NCI-H1092 (cell line): ENCODE measurements at places on chromosomes 12 and 14.

- peak; percentile 67 for DNase-seq
Observed at GRCh38 chr14:99793213-99794150, at the start of gene EML1. Gene EML1 (plus strand): TSS chr14:99793413. CDS start chr14:99793477, 64 bp downstream.

- no peak for DNase-seq
Observed at GRCh38 chr12:31444736-31445135, 118.8 kb upstream of the SINHCAF start.

DNA sequence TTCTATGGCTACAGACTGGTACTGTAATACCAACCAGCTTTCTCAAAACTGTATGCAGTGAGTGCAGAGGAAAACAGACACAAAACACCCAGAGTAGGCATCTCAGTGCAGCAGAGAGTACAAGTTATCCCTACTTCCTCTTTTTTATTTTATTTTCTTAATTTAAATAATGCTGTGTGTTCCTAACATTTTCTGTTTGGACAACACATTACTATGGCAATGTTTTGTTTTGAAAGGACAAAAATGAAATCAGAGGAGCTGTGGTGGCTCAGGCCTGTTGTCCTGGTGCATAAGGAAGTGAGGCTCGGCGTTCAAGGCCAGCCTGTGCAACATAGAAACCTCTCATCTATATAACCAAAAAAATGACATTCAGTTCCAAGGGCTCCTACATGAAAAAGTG, 33.7 kb upstream of the SELPLG start:
- DNase-seq: no peak

DNA sequence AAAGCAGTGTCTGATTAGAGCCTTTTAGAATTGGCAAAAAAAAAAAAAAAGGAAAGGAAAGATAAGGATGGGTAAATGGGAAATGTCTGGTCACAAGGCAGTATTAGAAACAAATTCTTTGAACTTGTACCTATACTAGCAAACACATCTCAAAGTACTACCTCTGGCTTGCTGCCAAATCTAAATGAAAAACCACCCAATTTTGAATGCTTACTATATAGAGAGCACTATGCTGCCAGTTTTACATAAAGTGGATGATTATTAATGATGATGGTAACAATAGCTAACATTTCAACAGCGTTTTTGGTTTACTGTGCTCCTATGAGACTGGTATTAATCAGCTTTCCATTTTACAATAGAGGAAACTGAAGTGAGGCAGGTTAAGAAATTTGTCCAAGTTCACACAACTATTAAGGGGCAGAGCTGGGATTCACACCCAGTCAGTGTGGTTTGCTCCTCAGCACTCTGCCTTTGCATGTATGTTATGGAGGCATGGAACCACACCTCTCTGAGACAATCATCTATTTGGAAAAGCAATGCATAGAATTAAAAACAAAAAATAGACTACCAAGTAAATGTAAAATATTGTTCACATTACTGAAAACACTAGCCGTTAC, 34.2 kb downstream of the ATP2B1 start:
- no peak for DNase-seq

- DNase-seq: no peak
Observed at GRCh38 chr14:75138492-75138891, 11.6 kb upstream of the NEK9 start.

- DNase-seq: no peak
Observed at GRCh38 chr12:128507470-128507869, 240.5 kb downstream of the TMEM132C start.

DNA sequence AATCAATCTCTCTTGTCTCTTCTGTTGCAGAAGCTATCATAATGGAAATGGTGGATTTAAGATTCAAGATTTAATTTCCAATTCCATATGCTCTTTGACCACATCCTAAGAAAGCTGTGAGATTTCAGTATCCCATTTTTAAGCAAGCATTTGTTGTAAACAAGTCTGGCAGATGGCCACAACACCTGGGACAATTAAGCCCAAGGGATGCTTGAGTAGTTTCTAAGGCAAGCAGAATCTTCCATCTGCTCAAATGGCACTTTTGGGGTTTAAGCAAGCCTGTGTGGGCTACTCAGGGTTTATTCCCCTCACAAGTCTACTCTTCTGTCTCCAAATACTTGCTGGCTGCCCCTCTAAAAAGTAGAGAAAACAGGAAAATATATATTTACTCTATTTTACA, 304.7 kb upstream of the SYT1 start:
- no peak for DNase-seq

DNA sequence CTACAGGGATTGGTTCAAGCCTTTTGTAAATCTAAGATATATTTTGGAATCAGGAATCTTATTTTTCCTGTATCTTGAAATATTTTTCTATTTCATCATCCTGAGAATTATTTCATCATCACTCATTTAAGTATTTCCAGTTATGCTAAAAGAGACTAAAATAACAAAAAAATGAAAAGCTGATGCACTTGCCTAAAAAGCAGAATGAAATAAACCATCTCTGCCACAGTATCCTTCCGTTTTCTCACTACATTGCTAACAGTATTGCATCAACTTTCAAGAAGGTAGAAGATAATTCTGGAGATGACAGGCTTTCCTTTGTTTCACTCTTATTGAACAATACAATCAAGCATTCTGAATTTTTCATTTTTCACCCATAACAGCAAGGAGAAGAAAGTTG, 31.1 kb upstream of the EIF5 start:
- DNase-seq: no peak

- no peak for DNase-seq
Observed at GRCh38 chr14:51523243-51523642, 128.5 kb upstream of the FRMD6 start.

- DNase-seq: no peak
Observed at GRCh38 chr12:53736592-53736991, 9.3 kb upstream of the CALCOCO1 start.

- DNase-seq: no peak
Observed at GRCh38 chr12:54010053-54010971, 1.5 kb downstream of the HOXC8 start.

- no peak for DNase-seq
Observed at GRCh38 chr12:72272091-72272661, at the start of gene TRHDE. Gene TRHDE (plus strand): TSS chr12:72272370. CDS start chr12:72272644, 274 bp downstream.

GRCh38 chr12:42125388-42125767, 19.3 kb downstream of the GXYLT1 start:
- DNase-seq: no peak

GRCh38 chr12:115008929-115009328, 325.0 kb upstream of the TBX3 start:
- DNase-seq: no peak

DNA sequence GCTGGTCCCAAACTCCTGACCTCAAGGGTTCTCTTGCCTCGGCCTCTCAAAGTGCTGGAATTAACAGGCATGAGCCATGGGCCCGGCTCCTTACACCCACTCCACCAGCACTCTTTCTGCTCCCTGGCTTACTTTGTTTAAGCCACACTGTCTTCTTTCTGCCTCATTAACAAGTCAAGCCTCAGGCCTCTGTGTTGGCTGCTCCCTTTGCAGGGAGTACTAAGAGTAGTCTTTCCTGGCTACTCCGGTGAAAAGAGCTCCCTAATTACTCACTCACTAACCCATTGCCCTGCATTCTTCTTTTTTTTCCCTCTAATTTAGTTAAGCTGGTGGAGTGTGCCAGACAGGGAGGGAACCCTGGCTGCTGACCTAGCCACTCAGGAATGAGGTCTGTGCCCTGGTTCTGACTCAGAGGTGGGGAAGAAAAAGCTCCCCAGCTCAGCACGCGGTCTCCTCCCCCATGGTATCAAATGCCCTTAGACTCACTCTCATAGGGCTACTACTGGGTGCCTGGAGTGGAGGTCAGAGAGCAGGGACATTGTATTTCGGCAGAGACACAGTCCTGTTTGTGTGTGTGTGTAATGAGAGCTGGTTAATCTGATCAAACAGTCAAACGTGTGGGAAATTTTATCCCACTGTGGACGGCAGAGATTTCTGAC, 19.8 kb downstream of the GALNT6 start:
- no peak for DNase-seq

DNA sequence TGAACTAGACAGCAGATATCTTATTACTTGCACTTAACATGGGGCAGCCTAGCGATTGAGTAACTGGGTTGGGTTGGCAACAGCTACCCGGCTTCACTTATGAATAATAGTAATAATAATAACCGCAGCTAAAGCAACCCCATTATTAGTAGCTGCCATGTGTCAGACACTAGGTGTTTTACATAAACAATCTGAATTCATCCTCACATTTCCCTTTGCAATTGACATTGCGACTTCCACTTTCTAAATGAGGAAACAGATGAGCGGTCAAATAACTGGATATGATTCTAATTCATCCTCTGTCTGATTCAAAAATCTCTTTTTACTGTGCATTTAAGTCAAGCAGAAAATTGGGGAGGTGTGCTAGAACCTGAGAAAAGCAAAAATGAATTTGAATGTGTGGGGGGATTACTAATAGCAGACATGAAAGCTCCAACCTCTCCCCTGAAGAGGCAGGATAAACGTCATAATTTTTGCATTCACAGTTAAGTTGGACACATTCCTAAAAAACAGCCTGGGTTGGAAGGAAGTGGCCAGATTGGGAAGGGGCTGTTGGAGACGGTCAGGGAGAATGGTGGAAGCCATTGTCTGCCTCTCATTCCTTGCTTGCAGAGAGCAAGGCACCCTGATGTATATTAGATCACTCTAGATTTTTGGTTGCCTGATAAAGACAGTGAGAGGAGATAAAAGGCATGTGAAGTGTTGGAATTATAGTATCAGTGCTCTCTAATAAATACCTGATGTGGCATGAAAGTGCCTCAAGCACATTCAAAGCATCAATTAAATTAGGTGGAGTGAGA, 13.1 kb downstream of the EMP1 start:
- no peak for DNase-seq

GRCh38 chr12:117036046-117036445, 63.2 kb downstream of the TESC start:
- DNase-seq: peak; percentile 71

DNA sequence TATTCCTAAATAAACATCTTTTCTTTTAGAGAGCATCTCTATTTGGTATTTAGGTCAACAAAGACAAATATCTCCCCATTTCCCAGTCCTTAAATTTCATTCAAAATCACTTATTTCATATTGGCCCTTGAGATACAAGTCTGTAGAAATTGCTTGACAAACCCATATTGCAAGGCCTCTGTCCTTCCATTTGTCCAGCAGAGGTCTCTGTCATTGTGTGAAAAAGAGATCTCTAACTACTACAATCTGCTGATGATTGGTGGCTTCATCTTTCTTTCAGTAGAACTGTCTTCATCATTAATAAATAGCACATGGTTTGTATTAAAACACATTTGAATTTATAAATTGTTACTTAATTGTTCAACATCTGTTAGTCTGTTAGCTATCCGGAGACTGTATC, 252.6 kb downstream of the ACSS3 start:
- DNase-seq: no peak

DNA sequence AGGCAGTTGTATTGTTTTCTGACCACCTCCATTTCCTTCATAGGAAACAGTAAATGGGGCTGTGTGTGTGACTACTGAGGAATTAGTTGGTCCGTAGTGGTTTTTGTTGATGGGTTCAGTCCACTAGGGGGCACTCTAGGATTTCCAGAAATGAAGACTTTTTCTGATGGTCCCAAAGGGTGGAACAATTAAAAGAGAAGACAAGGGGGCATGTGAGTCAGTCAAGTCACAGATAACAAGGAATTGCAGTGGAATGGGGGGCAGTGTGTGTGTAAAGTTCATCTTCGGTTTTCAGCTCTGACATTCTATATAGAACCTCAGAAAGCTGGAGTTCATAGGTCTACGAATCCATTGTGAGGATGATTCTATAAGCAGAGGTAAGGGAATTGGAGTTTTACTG, 186.6 kb upstream of the OR4E1 start:
- DNase-seq: no peak

GRCh38 chr14:32027255-32027939, 49.7 kb upstream of the ARHGAP5 start:
- no peak for DNase-seq

DNA sequence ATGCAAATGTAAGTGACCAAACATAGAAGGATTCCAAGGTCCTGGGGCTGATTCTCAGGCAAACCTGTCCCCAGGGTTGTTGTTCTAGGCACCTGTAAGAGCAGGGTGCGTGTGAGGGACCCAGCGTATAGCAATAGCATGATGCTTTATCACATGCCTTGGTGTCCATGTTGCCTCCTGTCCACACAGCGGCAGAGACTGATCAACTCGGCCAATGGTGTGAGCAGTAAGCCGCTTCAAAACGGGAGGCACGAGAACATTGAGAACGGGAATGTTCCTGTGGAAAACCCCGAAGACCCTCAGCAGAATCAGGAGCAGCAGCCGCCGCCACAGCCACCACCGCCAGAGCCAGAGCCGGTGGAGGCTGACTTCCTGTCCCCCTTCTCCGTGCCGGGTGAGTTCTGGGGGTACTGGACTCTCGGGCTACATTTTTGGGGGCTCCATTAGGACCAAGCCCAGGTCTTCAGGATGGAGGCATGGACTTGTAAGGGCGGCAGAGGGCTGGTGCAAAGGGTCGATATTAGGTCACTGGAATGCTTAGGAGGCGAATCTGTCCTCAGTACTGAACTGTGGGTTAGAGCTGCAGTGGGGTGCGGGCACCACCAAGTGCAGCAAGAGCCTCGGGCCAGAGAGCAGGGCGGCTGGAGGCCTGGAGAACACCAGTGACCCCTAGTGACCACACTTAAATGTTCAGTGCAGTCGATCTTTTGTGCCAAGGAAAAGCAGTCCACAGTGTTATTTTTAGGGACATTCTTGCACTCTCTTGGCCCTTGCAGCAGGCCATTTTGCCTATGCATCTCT, 57.2 kb upstream of the RIN3 start:
- no peak for DNase-seq

GRCh38 chr14:104343294-104343625, 204.9 kb downstream of the KIF26A start:
- no peak for DNase-seq

DNA sequence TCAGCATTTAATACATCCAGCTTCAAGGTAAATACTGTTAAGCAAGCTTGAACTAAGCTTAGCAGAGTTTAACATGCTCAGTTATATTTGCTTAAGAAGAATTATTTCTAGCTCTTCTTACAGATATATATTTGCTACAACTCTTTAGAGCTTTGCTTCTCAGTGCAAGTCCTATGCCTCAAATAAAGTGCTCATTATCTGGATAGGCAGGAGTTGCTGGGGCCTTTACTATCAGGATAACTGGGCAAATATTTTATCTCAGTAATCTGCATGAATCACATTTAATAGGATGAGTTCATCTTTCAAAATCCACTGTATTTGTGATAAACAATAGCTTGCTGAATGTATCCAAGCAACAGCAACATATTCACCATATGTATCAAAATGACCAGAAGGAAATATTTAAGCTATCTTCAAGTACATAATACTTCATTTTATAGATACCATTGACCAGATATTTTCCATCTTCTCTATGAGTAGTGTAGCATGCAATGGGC, 187.6 kb downstream of the NOVA1 start:
- no peak for DNase-seq

DNA sequence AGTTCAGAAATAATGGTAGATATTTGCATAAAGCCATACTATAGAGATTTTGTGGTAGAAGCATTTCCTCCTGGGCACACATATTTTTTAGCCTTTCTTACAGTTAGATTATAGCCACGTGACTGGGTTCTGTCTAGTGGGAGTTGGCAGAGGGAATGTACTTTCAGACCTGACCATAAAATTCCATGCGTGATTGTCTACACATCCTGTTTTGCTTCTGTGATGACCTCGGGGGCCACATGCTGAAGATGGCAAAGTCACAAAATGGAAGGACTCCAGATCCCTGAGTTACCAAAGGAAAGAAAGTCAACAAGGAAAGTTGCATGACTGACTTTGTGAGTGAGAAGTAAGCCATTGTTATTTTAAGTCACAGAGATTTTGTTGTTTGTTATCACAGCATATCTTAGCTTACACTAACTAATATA, 14.6 kb upstream of the MIA2 start:
- no peak for DNase-seq

- DNase-seq: no peak
Observed at GRCh38 chr14:100688598-100689461, 37.9 kb upstream of the DLK1 start.
